ENCODE measurements at places on chromosomes 7 and 10.

DNA sequence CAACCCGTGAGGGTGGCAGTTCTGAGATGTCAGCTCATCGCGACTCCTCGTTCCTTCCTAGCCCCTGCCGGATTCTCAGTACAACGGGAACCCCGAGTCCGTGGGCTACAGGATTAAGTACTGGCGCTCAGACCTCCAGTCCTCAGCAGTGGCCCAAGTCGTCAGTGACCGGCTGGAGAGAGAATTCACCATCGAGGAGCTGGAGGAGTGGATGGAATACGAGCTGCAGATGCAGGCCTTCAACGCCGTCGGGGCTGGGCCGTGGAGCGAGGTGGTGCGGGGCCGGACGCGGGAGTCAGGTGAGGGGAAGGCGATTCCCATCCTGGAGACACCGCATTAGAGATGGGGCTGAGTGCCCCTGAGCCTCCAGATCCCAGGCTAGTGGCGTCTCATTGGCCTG is 568.1 kb upstream of the FOXK1 start:
- DNase-seq: no peak

GRCh38 chr10:49160814-49161213 is 27.0 kb upstream of the FAM170B start:
- DNase-seq: no peak

- DNase-seq: no peak
Measured at GRCh38 chr10:18699849-18700840, 40.9 kb downstream of the ARL5B start.

- DNase-seq: no peak
Measured at GRCh38 chr10:121556455-121556854, 41.8 kb downstream of the FGFR2 start.

GRCh38 chr10:5622186-5622960 is 44.0 kb downstream of the ASB13 start:
- DNase-seq: peak; percentile 80

- DNase-seq: no peak
Measured at GRCh38 chr10:53005612-53006345, 233.2 kb upstream of the MBL2 start.

- DNase-seq: no peak
Measured at GRCh38 chr7:1674161-1675035, 4.3 kb downstream of the ELFN1 start.

DNA sequence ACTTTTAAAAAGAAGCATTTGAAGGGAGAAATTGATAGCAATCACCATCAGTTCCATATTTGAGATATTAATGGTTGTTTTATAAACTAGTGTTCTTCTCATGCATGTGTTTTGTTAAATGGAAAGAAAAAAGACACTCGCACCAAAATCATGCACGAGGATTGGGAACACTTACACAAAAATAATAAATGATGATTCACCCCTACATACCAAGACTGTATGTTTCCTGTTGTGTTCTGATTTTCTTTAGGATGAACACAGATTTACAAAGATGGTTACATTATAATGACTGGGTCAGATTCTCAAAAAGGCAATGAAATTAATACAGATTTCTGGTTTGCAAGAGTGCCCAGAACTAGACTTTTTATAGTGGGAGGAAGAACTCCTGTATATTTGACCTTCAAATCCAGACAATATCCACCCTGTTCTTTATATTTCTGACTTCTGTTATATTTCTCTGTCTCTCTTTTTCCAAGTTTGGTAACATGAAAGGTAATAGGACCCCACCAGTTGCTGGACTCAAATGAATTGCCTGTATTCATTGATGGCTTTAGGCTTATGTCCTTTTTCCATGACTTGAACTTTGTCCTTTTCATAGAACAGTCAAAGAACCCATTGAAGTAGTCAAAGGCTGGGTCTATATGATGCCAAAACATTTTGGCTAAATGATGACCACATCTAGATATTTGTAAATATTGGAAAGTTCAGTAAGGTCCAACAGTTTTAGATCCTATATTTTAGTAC is 54.4 kb downstream of the SEMA3A start:
- peak; percentile 54 for DNase-seq

DNA sequence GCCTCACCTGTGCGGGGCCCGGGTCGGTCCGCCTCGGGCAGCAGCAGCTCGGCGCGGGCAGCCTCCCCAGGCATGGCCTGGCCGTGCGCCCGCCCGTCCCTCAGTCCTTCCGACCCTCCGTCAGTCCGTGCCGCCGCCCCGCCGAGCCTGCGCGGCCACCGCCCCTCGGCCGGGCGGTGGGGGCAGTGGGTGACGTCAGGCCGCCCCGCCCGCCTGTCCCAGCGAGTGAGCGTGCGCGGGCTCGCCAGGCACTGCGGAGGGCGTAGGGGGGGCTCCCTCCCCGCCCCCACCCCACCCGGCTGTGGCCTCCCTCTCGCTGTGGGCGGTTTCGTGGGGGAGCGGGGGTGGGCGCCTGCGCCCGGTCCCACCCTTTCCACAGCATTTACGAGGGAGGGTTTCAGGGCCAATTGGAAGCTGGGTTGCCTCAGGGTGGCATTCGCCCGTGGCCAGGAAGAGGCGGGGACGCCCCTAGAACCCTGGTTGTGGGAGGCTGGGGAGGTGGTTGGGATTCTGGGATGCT is at the start of gene NACAD:
TSS of gene NACAD (minus strand) at position 149 of the 520 bp plus-strand sequence. CDS start at position 74, 75 bp downstream.
- peak; percentile 60 for DNase-seq

GRCh38 chr10:7580520-7580919 is 86.2 kb downstream of the ITIH5 start:
- DNase-seq: no peak

GRCh38 chr10:122632576-122632975 is 67.1 kb downstream of the C10orf120 start:
- no peak for DNase-seq

GRCh38 chr10:33271969-33272583 is 62.4 kb downstream of the NRP1 start:
- DNase-seq: peak; percentile 68

DNA sequence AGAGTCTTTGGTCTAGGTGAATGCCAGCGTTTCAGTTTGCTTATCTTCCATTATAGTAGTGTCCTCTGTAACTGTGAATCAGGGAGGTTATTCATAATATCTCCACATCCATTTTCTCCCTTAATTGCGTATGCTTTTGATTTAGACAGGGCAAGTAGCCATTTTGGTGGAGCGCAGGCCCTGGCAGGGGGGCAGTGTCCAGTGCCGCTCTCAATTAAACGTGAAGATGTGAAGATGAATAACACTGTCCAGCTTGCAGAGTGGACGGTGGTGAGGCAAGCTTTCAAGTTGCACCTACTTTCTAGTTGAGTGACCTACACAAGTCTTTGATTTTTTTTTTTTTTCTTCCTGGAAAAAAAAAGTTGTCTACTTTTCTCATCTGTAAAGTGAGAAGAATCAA is 4.5 kb downstream of the TSPAN14 start:
- no peak for DNase-seq

DNA sequence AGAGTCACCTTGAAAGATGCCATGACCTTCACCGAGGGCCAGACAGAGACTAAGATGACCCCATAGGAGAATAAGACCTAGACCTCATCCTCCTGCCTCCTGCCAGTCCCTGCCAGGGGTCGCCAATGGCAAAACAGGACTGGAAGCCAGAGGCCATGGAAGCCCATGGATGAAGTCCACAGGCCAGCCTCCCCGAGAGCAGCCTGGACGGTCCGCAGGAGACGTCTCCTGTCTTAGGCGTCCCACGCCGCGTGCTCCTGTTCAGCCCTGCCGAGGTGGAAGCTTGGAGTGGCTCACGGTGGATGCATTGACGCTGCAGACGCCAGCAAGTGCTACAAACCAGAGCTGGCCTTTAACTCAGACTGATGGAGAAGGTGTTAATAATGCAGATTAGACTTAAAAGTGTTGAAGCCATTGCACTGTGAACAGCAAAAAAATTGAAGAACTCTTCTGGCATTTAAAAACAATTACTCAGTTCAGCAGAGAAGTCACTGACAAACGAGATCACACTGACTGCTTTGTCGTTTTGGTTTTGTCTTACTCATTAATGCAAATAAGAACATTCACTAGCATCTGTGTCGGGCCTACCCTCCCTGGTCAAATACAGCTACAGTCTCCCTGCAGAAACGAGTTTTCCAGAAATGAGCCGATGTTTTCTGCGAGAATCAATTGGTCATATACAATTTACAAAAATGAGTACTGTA is 38.1 kb upstream of the FAM20C start:
- no peak for DNase-seq

- no peak for DNase-seq
Measured at GRCh38 chr10:54203401-54203800, 597.6 kb downstream of the PCDH15 start.

GRCh38 chr7:138137423-138138171 is 61.3 kb downstream of the AKR1D1 start:
- no peak for DNase-seq

- DNase-seq: no peak
Measured at GRCh38 chr7:125089171-125089570, 159.5 kb upstream of the POT1 start.

- DNase-seq: no peak
Measured at GRCh38 chr7:36764929-36765328, 40.6 kb upstream of the AOAH start.

DNA sequence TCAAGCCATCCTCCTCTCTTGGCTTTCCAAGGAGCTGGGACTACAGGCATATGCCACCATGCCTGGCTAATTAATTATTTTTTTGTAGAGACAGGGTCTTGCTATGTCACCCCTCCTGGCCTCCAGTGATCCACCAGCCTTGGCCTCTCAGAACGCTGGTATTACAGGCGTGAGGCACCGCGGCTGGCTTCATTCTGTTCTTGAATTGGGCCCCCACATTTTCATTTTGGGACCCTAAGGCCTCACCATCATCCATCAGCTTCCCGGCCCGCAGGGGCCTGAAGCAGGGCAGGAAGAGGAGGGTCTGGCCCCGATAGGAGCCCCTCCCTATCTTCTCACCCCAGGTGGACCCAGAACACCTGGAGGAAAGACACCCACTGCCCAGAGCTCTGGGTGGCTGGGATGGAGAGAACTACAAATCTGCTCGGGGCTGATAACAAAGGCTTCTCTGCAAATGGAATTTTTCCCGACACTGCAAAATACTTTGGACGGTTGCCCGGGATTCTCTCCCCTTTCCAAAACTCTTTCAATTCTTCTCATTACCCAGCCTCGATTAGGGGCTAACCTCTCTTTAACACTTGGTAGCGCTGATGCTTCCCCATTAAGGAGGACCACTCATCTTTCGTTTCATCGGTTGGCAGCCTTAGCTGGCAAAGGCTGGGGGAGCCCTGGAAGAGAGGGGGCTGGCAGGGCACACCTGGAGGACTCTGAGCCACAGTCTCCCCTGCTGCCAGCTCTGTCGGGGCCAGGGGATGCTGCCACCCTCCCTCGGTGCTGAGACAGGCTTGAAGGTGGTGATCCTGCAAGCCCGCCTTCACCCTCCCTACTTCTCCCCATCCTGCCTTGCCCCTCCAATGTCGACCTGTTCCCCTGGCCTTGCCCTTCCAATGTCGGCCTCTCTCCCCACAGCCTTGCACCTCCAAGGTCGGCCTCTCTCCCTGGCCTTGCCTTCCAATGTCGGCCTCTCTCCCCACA is 81.0 kb upstream of the GNA12 start:
- no peak for DNase-seq

GRCh38 chr7:105688617-105689016 is 107.3 kb upstream of the EFCAB10 start:
- DNase-seq: no peak

GRCh38 chr7:112336936-112337576 is 113.2 kb upstream of the IFRD1 start:
- DNase-seq: no peak

DNA sequence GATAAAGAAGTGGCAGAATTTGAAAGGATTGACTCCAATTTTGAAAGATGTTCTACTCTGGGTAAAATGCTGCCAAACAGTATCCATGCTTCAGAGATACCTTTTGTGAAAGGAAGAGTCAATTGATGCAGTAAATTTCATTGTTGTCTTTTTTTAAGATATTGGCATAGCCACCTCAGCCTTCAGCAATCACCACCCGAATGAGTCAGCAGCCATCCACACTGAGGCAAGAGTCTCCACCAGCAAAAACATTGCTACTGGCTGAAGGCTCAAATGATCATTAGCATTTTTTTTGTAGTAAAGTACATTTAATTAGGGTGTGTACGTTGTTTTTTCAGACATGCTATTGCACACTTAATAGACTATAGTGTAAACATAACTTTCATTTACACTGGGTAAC is 31.7 kb upstream of the CYP26C1 start:
- peak; percentile 56 for DNase-seq

DNA sequence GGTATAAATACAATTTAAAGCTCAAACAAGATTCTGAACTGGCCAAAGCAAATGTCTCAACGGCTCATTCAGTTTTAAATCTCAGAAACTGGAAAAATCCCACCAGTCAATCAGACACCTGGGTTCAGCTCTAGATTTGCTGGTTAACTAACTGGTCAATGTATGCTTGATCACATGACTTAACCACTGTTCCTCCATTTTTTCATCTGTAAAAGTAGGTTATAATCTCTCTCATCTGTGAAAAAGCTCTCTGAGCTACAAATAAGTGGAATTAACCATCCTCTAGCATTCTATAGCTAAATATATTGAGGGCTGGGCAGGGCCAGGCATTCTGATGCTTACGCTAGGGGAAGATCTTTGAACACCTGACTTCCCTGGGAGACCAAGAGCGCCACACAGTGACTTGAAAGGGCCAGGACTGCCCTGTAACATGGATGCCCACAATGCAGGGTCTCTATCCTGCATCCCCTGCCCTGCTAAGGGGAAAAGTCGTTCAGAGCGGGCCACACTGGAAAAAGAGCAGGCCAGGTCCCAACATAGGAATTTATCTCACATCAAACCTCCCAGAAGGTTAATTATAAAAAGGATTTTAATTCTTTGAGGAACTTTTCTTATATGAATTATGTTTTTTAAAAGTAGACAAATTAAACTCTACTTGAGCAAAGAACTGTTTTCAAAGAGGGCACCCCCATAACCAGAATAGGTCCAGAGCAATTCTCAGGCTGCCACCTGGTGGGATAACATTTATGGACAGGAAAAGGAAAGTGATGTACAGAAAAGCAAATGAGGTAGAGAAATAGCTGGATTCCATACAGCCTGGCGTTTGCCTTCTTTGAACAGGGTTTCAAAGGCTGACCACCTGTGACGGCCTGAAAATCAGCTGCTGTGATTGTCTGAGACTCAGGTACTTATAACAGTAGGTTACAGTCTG is 1.8 kb downstream of the RP9 start:
- peak; percentile 60 for DNase-seq

DNA sequence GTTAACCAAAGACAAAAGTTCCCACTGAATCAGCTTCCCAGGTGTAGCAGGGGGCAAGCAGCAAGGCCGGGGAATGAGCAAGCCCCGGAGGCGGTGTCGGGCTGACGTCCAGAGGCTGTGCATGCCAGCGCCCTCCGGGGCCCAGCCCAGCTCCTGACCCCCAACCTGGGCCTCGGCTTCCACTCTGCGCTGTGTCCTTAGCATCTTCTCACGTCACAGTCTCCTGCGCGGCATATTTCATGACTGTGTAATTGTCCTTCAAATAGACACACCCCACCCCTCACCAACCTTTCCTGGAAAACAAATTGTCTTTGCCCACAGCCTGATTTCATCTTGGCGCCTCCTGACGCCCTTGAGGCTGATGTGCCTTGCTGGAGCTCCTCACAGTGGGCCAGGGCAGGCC is 133.5 kb downstream of the RGS10 start:
- no peak for DNase-seq

Measured in fibroblast of skin of scalp (primary cell).